ENCODE measurements at places on chromosomes 1 and 21.

DNA sequence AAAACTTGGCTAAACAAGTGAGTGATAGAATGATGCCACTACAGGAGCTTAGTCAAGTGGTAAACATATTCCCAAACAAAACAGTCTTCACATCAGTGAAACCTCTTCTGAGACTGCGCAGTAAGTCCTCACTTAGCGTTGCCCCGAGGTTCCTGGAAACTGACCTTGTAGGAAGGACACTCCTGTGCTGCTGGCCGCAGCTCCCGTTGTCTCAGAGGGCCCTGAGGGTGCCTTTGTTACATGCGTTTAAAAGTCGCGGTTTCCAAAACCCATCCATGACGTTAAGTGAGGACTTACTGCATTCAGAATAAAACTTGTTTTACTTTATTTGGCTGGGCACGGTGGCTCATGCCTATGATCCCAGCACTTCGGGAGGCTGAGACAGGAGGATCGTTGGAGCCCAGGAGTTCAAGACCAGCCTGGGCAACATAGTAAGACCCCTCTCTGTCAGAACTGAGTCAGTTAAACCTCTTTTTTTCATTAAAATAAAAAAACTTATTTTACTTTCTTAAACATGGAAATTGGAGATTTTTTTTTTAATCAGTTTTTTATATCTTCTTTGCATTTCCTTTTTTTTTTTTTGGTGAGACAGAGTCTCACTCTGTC lies 36.0 kb upstream of the DIP2A start:
- DNase-seq = no peak

GRCh38 chr1:115282807-115283208 lies 55.2 kb downstream of the NGF start:
- no peak for DNase-seq

- no peak for DNase-seq
Observed at GRCh38 chr1:151238467-151238739, 16.1 kb upstream of the PSMD4 start.

GRCh38 chr1:203477748-203478147 lies 2.1 kb downstream of the PRELP start:
- DNase-seq = no peak

DNA sequence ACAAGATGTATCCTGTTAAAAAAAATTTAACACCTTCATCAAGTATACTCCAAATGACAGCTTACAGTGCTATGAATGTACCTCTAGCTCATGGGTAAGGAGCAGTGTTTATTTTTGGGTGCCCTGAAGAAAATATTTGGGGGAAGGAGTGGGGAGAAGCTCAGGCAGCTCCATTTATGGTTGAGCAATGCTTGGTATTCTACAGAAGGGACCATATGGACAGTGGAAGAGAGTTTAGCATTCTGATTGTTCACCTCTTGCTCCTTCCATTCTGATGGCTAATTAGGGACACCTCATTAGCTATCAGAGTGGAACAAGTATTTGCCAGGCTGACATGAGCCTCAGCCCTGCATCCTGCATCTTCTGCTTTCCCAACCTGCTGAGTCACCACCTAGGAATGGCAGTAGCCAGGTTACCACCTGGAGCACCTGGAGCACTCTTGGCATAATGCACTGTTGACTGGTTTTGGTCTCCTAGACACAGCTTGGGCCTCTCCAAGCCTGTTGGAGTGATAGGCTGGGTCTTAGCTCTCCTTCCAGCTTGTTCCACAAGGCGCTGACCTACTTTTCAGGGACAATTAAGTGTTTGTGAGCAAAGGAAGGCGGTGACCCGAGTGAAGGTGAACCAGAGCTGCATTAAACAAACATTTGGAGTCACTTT lies 62.0 kb upstream of the MACF1 start:
- DNase-seq = no peak

DNA sequence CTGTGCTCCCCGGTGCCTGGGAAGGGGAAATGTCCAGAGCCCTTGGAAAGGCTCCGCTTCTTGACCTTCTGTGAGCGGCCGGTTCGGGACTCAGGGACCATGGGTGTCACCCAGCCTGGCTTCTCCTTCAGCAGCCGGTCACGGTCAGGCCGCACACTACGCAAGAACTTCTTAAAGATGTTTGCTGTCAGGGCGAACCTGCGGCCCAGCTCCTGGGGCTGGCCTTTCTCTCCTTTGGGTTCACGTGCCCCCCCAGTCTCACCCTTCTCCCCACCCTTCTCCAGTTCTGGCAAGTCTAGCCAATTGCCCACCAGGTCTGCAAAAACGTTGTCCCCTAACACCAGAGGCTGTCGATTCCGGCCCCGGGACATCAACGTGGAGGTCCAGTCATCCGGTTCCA lies 12.1 kb downstream of the INKA2 start:
- no peak for DNase-seq

DNA sequence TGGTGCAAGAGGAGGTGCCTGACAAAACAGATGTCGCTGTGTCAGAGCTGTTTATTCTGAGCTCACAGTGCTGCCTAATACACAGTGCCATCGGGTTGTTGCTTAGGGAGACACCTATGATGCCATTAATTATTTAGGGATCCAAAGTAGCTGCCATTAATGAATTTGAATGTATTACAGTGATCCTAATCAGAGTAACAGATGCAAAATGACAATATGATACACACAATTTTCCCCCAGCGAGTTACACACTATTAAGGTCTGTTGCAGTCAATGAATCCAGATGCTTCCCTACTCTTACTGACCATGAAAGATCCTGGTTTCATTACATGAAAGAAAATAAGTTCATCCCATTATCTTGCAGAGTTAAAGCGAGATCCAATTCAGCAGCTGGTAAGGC lies 91.3 kb downstream of the RWDD3 start:
- DNase-seq = no peak

DNA sequence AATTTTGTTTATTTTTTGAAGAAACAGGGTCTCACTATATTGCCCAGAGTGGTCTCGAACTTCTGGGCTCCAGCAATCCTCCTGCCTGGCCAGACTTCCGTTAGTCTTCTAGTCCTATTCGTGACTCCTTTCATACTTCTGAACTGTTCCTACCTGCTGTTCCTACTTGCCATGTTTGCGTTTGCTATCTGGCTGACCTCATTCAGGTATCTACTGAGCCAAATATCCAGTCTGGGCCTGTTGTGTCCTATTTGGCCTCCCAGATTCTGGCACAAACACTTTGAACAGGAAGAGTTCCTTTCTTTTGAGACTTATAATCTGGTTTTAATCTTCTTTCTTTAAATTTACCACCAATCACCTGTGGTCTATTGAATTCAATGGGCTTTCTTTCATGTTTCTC lies 6.9 kb upstream of the NR1I3 start:
- no peak for DNase-seq

DNA sequence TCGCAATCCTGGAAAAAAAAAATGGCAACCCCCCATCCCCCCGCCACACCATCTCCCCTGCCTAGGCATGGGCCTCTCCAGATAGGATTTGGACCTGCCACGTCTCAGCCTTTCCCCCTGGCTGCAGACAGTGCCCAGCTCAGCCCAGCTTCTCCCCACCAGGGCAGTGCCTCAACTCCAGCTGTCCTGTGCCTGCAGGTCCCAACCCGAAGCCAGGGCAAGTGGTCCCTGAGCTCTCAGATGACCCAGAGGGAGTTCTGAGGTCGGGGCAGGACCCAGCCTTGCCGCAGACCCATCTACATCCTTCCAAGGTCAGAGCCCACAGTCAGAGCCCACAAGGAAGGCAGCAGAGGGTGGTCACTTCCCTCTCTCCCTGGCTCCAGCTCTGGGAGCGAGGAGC lies 86.7 kb upstream of the POU3F1 start:
- no peak for DNase-seq

DNA sequence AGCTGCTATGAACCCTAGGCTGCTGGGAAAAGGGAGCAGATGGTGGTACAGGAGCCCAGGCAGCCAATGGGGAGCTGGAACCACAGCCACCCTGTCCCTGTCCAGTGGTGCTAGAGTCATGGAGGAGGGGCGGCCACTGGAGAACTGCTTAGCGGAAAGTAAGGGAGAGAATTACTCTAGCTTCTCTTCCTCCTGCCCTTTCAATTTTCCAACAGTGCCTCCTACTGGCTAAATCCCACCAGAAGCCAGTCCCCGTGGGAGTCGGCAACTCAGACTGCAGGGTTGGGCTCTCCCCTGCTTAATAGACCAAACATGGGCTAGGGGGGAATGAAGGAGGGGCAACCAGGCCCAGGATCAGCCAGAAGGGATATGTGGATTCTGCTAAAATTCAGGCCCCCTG lies 154.5 kb downstream of the ACTL8 start:
- no peak for DNase-seq

- DNase-seq = no peak
Observed at GRCh38 chr1:222331765-222332164, 216.1 kb downstream of the HHIPL2 start.

DNA sequence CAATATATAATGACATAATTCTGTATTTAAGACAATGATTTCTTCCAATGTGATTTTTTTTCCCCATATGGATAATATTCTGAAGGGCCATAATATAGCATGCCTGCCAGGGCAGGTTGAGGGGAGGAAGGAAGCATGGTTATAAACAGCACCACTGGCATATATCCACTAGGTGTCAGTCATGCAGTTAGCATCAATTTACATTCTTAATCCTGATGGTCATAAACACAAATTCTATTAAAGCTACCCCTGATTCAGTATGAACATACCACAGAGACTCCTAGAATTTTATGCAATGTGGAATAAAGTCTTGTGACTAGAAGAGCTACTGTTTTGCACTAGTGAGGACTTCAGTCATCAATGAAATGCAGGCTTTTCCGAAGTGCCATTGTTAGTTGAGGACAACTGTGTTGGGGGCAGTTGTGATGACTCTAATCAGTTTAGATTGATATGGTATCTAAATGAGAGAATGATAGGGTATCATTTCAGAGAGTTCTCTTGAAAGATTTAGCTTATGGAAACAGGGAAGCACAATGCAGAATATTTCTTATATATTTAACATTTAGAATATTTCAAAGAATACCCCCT lies 342.7 kb upstream of the NR5A2 start:
- no peak for DNase-seq

DNA sequence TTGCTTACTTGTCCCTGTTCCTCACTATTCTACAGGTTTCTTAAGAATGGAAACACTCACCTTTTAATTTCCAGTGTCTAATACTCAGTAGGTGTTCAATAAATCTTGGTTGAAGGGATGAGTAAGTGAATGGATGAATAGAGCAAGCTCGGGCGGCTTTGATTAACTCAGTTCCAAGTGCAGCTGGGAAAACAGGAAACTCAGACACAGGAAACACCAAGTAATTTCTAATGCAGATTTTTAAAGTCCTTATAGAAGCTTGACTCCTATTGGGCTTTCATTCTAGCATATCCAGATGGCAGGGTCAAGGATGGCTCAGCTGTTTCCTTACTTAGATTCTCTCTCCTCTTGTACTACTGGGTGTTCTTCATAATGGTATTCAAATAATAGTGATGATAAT lies 14.0 kb downstream of the CAMK1G start:
- no peak for DNase-seq

GRCh38 chr1:162605225-162605927 lies 26.9 kb upstream of the DDR2 start:
- no peak for DNase-seq

GRCh38 chr1:227185291-227185690 lies 133.0 kb downstream of the CDC42BPA start:
- no peak for DNase-seq

- DNase-seq = no peak
Observed at GRCh38 chr21:45586289-45586858, 44.1 kb upstream of the SLC19A1 start.

DNA sequence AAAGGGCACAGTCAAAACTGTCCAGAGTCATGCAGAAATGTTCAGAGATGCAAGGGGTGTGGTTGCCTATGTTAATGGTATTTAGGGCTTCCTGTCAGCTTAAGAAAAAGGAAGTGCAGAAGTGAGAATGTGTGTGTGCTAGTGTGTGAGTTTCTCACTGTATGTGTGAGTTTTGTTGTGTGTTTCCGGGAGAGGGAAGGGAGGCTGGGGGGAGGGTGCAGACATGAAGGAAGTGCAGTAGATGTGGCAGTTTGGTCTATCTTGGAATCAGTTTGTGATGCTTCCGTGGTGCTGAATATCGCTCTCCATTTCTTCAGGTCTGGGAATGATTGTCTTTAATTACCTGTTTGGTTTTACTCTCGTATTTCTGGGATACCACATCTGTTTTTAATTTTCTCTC lies 16.5 kb upstream of the ATP6V1G3 start:
- peak; percentile 44 for DNase-seq

DNA sequence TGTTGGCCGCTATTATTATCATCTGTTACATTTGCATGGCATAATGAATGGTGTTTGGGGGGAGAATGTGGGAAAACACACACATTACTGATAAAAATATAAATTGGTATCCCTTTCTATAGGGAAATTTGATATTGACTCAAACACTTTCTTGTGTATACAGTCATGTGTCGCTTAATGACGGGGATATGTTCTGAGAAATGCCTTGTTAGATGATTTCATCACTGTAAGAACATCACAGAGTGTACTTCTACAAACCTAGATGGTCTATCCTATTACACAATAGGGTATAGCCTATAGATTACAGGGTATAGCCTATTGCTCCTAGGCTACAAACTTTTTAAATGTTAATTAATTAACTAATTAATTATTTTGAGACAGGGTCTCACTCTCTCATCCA lies 67.2 kb upstream of the B3GALNT2 start:
- no peak for DNase-seq

DNA sequence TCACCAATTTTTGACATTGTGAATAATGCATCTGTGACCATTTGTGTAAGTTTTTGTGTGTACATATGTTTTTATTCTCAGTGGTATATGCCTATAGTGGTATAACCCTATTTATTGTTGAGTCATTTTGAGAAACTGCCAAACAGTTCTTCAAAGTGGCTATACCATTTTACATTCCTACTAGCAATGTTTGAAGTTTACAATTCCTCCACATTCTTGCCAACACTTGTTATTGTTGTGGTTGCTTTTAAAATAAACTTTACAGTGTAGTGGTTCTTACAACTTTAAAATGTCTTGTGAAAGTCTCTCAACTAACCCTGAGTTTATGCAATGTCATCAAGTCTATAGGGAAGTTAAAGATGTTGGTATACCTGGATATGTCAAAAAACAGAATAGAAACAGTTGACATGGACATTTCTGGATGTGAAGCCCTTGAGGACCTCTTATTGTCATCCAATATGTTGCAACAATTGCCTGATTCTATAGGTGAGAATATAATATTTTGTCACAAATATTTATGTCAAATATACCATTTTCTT lies 219.4 kb downstream of the LRRC40 start:
- DNase-seq = no peak

DNA sequence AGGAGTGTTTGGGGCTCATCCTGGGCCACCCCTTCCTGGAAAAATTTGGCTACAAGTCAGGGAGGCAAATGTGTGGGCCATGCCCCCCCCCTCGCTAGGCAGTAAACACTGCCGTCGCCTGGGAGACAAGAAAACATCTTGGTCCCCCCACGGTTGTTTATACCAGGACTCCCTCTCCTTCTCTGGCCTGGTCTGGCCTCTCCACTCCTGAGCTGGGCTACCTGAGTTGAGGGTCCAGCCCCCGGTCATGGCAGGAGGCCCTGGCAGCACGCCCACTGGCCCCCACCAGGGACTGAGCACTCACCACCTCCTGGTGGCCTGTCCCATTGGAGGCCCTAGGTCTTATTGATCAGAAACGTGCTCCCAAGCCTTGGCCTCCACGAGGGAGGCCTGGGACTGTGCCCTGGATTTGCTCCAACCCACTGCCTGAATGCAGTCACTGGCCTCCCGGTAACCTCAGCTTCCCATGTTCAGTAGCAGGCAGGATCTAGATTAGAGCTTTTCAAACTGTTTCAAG lies 15.8 kb downstream of the KCNQ4 start:
- DNase-seq = no peak

Data from activated effector memory CD4-positive, alpha-beta T cell treated with Interleukin-2 at 50 U/mL for 16 hours (primary cell).